Type B pancreatic cell (in vitro differentiated cells): ENCODE measurements at places on chromosomes 6 and 20.

DNA sequence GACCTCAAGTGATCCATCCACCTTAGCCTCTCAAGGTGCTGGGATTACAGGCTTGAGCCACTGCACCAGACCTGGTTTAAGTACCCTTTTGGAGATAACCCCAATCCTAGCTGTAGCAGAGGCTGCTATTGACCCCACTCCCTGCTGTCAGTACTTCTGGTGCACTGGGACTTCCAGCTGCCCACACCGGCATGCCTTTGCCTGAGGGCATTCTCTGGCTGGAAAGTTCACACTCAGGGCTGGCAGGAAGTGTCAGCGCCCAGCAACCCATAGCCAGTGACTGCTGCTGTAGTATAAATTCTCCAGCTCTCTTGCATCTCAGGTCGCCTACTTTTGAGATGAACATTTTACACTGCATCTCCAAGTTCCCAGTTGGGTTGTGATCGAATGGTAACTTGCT, 75.3 kb downstream of the UTRN start:
- DNase-seq, result no peak

DNA sequence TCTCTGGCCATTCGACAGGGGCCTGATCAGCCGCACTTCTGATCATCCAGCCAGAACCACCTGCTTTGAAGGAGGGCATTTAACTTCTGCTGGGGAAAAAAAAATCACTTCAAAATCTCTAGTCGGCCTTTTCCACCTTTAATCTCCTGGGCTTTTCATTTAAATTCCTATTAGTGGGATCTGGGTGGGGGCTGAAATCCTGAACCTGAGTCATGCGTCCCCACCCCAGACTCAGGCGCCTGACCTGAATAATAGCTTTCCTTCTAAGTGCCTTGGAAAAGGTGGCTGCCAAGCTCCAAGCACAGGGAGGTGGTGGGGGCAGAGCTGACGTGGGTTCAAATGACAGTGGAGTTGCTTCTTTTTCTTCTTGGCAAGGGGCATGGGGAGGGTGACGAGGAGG, 246.0 kb upstream of the EXOC2 start:
- DNase-seq, result no peak

GRCh38 chr20:20391766-20392165, 23.9 kb downstream of the INSM1 start:
- DNase-seq, result no peak

- no peak for DNase-seq
Observed at GRCh38 chr6:12062605-12063004, 50.5 kb downstream of the HIVEP1 start.

DNA sequence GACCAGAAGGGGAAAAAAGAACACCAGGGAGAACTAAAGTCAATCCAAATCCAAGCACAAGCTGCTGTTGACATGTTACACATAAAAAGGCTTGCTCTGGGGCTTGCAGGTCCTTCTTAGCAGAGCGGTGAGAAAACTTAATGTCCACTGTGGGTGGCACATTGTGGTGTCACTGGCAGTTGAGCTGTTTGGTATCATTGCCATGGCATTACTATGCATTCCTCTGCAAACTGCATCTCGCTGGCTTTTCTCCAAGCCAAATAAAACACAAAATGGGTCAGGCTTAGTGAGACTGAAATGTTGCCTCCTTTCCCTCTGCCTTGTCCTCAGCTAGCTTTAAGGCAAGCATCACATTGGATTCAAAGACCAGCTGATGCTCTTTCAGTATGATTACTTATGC, 40.9 kb downstream of the LY86 start:
- DNase-seq, result no peak

DNA sequence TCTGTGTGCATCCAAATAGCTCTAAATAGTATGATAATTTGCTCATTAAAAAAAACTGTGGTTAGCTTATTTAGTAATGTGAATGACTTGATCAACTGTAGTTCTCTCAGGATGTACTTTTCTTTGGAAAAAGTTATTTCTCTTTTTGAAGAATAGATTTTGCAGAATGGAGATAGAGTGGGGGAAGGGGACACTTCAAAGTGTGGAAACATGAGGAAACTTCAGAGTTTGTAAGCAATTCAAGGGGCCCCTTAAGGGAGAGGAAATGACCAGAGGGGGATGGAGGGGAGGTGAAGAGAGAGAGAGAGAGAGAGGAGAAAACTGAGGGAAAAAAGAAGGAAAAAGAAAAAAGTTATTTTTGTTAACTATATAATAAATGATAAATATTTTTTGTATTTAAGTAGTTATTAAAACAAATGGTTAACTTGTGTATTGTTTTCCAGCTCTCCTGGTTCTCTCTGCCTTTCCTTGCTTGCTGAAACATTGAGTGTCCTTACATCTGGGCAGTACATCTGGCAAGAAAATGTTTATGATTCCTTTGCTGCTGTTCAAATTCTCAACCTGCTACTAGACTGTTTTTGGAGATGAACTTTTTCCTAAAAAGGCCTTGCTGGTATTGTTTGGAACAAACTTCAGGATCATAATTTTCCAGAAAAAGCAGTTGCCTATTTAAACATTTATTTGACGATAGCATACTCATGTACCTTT, 497.5 kb upstream of the CITED2 start:
- DNase-seq, result no peak

GRCh38 chr6:109360281-109360680, 22.0 kb downstream of the CD164 start:
- DNase-seq, result no peak
